ENCODE measurements at places on chromosomes 7 and 10.

GRCh38 chr7:1971946-1972654 is 260.6 kb downstream of the MAD1L1 start:
- DNase-seq: no peak

DNA sequence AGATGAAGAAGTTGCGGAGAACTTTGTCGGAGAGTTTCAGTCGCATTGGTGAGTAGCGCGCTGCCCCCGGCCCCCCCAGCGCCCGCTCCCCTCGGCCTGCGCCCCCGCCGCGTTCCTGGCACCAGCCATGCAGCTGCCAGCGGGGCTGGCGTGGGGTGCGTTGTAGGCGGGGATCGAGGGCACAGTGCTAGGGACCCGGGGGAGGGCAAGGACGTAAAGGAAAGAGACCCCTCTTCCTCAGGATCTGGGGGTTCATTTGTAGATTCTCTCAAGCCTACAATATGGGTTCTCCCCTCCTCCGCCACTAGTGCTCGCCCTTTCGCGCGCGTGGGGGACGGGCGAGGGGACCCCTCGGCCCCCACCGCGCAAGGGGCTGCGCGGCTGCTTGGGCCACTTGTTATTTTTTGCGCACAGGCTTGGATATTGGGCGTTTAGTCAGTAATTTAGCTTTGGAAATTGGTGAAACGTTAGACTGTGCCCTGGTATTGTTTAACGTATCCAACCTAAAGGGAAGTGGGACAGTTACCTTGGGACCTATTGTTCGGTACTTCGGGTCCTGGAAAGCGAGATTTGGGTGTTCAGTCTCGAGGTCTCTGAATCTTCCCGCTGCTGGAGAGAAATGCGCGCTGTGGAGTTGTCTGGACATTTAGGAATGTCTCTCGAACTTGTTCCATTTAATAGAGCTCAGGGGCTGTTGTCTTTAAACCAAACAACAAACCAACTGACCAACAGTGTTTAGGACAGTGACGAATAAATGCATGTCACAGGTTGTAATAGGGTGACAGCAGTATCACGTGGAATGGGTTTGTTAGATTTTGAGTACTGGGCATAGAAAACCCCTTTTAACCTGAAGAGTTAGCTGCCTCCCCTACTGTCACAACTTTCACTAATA is 796 bp downstream of the CDK14 start:
- DNase-seq: no peak

DNA sequence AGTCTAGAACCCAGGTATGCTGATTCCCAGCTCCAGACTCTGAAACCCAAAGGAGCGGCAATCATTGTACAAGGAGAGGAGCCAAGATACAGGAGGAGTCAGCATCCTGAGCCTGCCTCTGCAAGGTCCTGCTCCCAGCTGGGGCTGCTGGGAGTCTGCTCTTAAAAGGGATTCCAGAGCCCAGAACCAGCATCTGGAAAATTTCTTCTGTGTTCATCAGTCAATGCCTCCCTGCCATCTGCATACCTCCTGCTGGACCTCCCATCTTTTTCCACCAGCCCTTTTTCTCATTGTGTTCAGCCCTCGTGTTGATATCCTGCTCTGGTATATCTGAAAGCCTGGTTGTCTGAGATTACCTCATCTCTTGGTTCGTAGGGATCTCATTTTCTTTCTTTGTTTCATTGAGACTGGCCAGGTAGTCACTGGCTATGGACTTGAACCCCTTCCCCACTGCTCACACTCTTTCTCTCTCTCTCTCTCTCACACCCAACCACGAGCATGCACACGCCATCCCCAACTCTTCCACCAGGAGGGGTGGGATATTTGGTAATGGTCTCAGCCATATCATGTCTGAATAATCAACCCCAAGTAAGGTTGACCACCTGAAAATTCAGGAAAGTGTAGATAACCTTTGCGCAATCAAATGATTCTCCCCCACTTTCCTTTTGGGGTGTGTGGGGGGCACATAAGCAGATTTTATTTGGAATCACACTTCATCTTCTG is 608.8 kb downstream of the LRMDA start:
- DNase-seq: no peak

GRCh38 chr7:51307651-51308210 is 8.9 kb downstream of the COBL start:
- no peak for DNase-seq

GRCh38 chr10:86824151-86824550 is 67.7 kb downstream of the BMPR1A start:
- DNase-seq: no peak

DNA sequence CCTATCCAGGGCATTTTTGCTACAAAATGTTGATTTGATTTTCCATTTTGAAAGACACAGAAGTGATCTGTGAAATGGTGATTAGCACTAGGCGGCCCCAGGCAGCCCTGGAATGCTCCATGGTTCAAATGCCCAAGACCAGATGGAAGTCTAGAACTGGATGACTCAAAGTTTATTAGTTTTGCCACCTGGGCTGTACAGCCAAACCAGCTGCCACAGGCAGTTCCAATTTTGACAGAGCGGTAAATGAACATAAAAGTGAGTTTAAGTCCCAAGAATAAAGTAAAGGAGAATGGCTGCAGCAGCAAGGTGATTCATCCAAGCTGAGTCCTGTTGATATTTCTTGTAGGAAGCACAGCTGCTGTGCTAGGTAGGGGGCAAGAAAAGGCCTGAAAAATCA is 180.5 kb downstream of the SUGCT start:
- DNase-seq: no peak

DNA sequence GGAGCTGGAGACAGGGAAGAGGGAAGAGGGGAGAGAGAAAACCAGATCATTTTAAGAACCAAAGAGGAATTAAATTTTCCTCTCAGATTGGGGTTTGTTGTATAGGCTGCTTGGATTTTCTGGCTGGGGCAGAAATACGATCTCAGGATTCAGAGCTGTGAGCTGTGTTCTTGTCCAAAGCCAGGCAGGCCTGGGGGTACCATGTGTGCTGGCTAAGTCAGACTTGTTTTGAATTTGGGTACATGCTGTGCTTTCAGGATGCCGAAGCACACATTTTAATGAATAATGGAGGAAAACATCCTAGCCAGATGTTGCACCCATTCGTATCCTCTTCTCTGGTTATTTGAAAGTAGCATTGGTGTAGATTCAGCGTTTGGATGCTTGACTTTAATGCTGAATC is 170.3 kb upstream of the PODXL start:
- no peak for DNase-seq

DNA sequence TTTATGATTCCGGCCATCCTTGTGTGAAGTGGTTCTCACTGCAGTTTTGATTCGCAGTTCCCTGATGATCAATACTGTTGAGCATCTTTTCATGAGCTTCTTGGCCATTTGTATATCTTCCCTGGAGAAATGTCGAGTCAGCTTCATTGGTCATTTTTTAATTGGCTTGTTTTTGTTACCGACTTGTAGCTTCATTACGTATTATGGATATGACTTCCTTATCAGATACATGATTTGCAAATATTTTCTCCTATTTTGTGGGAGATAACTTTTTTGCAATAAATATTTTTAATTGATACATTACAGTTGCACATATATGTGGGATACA is 27.4 kb upstream of the TPK1 start:
- DNase-seq: no peak

- no peak for DNase-seq
These were observed 90.3 kb downstream of the JMJD1C start for GRCh38 chr10:63375458-63375857.

GRCh38 chr10:119657725-119658124 is 6.5 kb downstream of the BAG3 start:
- DNase-seq: no peak

DNA sequence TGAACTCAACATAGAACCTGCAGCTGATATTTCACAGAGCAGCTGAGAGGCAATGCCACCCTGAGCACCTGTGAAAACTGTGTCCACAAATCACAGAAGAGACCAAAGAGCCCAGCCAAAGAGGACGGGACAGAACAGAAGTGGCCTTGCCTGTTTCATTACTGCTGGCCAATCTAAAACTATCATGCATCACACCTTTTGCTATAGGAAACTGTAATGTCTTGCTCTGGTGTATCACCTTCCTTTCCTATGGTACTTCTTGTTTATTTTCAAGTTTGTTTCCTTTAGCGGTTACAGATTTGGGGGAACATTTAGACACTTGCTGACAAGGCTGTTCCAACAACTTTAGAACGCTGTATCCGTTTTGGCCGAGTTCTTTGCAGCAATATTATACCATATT is 80.3 kb downstream of the PIP4K2A start:
- DNase-seq: no peak

- no peak for DNase-seq
These were observed 36.2 kb upstream of the USP6NL start for GRCh38 chr10:11647676-11648075.

DNA sequence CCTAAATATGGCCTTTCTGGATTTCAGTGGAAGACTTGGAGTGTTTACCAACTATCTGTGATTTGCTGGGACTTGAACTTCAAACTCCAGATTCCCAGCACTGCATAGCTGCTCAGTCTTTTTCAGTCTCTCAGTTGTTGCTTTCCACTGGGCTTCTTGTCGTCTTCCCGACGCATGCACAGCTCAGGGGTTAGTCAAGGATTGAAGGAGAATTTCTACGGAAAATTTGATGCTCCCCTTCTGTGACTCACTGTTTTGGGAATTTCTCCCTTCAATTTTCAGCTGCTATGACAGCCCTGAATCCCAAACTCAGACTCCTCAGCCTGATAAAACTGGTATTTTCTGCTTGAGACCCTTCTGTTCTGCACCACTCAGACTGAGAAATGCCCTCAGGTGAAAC is 91.7 kb downstream of the CYP26A1 start:
- no peak for DNase-seq

DNA sequence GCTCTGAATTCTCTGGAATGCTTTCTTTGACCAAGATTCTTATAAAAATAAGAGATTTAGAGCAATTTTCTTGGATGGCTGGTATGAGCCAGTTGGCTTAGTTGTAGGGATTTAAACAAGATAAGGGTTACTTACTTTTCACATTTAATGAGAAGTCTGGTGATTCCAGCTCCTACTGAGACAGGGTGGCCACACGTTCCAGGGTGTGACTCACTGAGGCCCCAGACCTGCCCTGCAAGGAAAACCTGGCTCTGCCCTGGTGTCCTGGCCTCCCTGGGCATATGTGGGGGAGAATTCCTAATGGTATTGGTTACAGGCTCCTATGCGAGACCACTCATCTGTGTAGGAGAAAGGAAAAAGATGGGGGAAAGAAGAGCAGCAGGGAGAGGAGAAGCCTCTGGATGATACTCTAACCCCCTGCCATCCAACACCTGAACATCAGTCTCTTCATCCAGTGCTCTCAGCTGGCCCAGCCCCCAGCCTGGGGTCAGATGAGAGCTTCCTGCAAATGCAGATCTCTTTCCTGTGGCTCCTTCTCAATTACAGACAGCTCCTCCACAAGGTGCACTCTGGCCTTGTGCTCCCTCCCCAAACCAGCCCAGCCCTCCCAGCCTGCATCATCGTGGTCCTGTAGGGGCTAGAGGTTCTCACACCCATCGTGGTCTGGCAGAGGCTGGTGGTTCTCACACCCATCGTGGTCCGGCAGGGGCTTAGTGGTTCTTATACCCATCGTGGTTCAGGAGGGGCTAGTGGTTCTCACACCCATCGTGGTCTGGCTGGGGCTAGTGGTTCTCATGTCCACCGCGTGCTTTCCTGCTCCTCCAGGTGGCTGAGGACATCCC is 139.9 kb downstream of the EGFR start:
- DNase-seq: no peak

DNA sequence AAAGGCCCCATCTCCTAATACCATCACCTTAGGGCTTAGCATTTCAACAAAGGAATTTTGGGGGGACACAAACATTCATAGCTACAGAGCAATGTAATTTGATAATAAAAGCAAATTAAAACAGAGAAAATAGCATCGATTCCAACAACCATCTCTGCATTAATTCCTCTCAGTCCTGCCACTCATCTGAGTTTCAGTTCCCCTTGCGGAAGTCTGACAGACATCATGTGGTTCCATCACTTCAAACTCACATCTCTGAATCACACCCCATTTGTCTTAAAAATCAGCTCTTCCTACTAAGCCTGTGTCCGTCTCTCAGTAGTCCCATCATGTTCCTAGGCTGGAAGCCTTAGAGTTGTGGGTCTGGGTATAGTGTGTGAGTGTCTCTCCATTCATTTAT is 3.6 kb downstream of the ADCK2 start:
- peak; percentile 25 for DNase-seq

DNA sequence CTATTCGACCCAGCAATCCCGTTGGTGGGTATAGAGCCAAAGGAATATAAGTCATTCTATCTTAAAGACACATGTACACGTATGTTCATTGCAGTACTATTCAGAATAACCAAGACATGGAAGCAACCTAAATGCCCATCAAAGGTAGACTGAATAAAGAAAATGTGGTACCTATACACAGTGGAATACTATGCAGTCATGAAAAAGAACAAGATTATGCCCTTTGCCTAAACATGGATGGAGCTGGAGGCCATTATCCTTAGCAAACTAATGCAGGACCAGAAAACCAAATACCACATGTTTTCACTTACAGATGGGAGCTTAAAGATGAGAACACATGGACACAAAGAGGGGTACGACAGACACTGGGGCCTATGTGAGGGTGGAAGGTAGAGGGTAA is 845.3 kb downstream of the TYW1 start:
- DNase-seq: no peak

GRCh38 chr7:36045326-36045725 is 107.7 kb upstream of the EEPD1 start:
- no peak for DNase-seq

DNA sequence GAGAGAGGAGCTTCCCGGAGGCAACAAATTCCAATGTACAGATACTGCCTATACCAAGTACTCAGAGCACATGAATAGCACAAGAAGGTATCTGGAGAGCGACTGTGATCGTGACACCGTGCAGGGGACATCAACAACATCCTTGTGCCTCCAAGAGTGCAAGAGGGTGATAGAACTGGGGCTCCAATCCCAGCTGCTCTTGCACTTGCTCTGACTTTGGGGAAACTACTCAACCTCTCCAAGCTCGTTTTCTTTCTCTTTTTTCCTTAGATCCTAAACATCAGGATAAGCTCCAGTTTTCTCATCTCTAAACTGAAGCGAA is 12.1 kb downstream of the RFC2 start:
- no peak for DNase-seq

- DNase-seq: no peak
These were observed 375.0 kb upstream of the FZD8 start for GRCh38 chr10:36017137-36017536.

GRCh38 chr10:80452069-80452468 is 2.0 kb upstream of the TSPAN14 start:
- no peak for DNase-seq

All from SIG-M5 (cell line).